T1000 (cell line): ENCODE measurements at places on chromosomes 7 and 10.

- no peak for DNase-seq
Measured at GRCh38 chr7:55099066-55099820, 80.4 kb downstream of the EGFR start.

GRCh38 chr7:98278408-98278807 is 3.1 kb upstream of the BRI3 start:
- no peak for DNase-seq

GRCh38 chr10:133100706-133101415 is 13.1 kb downstream of the ADGRA1 start:
- no peak for DNase-seq

DNA sequence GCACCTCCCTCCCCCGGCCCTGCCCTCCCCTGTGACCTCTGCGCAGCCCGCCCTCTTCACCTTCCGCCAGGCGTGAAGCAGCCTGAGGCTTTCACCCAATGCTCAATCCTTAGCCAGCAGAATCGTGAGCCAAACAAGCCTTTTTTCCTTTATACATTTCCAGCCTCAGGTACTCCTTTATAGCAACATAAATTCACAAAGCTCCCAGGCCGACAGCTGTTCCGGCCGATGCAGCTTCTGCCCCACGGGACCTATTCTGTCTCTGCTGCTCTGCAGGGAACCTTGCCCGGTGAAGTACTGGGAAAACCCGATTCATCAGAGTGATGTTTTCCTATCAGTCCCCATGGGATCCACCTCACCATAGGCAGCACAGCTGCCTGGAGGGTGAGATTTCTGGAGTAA is 87.4 kb downstream of the CHST15 start:
- no peak for DNase-seq

GRCh38 chr7:137328373-137329120 is 15.0 kb downstream of the PTN start:
- no peak for DNase-seq

DNA sequence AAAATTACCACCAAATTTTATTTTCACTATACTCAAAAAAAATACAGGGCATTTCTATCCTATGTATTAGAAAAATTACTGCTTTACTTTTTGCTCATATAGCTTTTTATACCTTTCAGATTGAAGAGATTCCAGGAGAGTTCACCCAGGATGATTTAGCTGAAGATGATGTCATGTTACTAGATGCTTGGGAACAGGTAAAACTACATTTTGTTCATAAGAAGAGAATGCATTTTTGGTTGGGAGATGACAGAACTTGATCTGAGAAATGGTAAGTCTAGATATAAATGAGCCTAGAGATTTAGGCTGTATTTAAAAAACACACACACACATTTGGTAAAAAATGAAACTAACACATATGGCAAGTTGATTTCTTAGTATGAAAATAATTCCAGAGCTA is 38.1 kb upstream of the ARL4A start:
- DNase-seq = no peak

DNA sequence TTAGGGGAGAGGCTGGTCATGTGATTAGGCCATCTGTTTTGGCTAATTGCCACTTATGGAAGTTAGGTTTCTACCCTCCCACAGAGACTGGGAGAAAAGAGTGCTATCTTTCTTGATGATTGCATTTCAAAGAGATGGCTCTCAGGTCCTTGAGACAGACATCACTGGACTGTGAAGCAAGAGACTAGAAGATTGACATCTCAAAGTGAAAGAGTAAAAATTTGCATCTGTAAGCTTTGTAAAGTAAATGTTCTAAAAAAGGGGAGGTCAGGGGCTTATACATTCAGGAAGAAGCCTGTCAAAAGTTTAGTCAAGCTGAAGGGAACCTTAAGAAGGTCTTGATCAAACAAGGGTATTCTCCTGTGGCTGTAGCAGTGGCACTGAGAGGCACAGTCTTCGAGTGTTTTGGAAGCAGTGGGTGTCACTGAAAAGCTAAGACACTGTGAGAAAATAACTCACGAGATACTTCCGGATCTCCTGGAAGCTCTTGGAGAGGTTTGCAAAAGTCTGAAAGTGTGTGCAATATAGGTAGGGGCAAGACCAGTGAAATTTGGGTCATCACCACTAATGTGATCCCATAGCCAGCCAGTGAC is 342.1 kb downstream of the PHF14 start:
- no peak for DNase-seq

DNA sequence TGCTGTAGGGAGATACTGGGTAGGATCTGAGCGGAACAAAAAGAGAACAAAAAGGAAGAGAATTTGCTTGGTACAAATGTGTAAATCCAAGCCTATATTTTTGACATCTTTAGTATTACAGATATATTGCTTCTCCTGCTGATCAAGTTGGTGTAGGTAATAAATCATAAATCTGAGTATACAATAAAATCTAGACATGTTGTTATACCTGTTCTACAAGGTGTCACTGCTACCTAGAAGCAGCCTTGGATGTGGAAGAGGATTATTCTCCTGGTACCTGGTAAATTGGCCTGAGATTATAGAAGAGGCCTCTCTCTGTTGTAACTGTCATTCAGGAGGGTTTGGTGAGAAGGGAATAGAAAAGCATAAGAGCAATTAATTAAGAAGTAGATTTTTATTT is 89.9 kb upstream of the LSM8 start:
- no peak for DNase-seq

DNA sequence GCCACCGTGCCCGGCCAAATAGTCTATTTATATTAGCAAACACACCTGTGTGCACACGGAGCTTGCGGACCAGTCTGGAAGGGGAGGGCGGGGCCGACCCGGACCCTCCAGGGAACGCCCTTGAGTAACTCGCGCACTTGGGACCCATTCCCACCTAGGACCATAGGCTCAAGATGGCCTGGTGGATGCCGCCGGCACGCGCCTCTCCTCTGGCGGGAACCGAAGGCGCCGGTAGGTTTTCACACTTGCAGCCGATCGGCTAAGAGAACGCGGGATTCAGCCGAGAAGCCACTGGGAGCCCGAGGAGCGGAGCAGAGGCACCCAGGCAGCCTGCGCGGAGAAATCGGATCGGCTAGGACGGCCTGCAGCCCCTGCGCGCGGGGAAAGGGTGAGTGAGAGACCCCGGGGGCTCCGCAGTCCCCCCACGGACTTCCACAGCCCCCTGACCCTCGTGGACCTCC is 18.9 kb downstream of the IFT22 start:
- no peak for DNase-seq
